Inflammatory macrophage (primary cell): ENCODE measurements at places on chromosomes 2 and 18.

GRCh38 chr2:10655074-10655473 is 34.7 kb downstream of the NOL10 start:
- DNase-seq: no peak

DNA sequence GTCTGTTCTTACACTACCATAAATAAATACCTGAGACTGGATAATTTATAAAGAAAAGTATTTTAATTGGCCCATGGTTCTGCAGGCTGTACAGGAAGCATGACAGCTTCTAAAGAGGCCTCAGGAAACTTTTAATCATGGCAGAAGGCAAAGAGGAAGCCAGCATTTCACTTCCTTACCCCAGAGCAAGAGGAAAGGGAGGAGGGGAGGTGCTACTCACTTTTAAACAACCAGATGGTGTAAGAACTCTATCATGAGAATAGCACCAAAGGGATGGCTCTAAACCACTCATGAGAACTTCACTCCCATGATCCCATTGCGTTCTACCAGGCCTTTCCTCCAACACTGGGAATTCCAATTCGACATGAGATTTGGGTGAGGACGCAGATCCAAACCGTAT is 344.4 kb upstream of the SLC39A10 start:
- peak; percentile 33 for DNase-seq

DNA sequence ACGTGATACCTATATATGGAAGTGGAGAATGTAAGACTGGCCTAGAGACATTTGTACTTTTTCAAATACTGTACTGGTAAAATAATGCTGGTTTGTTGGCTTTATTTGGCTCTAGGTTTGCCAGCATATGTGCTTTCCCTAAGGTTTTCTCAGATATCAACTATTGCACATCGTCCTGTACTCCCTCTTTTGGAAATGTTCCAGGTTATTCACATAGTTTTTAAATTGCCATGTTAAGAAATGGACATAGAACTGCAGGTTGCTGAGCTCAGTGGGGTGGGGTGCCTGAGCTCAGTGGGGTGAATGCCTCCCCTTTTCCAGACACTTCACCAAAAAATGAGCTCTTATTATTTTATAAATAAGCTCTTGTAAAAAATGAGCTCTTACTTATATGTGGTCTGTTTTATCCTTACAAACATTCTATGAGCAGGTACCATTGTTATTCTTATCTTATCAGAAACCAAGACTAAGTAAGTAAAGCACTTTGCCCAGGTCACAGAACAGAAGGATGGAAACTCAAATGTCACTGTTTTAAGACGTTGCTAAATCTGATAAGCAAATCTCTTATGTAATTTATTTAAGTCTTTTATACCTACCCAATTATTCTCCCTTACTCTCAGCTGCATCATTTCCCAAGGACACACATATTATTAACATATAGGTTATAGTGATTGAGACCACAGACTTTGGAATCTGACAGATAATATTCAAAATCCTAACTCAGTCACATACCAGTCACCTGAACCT is 99.0 kb downstream of the CPS1 start:
- DNase-seq: no peak

GRCh38 chr2:125554956-125555355 is 1101.0 kb upstream of the GYPC start:
- DNase-seq: no peak

DNA sequence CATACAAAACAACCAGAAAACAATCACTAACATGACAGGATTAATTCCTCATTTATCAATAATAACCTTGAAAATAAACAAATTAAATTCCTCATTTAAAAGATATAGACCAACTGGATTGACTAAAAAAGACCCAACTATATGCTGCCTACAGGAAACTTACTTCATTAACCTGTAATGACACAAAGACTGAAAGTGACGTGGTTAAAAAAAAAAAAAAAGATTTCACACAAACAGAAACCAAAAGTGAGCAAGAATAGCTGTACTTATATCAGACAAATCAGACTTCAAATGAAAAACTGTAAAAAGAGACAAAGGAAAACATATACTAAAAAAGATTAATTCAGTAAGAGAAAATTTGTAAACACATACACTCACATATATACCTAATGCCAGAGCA is 201.2 kb downstream of the CCDC178 start:
- no peak for DNase-seq

DNA sequence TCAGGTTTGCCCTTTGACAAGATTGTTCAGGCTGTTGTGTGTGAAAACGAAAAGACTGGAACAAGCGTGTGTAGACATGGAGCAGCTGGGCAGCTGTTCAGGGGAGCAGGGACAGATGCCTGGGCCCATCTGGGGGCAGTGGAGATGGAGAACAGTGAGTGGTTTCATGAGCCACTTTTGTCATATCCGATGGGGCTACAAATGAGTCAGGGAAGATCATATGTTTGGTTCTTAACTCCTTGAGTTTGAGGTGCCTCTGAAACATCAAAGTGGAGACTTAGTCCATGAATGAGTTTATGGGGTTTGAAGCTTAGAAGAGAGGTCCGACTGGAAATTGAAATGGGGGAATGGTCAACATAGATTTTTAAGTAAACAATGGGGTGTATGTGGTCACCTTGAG is 9.3 kb upstream of the PLB1 start:
- no peak for DNase-seq

DNA sequence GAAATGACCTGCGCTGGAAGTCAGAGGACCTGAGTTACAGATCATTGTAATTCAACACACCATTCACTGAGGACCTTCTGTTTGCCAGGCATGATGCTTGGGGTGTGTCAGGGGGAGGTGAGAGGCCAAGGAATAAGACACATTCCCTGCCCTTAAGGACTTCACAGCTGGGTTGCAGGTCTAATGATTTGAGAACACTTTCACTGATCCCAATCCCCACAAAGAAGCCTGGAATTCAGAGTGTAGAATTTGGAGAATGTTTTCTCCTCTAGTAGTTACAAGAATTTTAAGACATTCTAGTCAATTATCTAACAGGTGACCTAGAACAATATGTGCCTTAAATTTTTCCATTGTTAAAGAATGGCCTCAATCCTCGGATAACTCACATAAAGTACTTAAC is 322.4 kb downstream of the TNS1 start:
- DNase-seq: no peak

- DNase-seq: no peak
Measured at GRCh38 chr2:232398293-232399034, 8.2 kb upstream of the ALPG start.

DNA sequence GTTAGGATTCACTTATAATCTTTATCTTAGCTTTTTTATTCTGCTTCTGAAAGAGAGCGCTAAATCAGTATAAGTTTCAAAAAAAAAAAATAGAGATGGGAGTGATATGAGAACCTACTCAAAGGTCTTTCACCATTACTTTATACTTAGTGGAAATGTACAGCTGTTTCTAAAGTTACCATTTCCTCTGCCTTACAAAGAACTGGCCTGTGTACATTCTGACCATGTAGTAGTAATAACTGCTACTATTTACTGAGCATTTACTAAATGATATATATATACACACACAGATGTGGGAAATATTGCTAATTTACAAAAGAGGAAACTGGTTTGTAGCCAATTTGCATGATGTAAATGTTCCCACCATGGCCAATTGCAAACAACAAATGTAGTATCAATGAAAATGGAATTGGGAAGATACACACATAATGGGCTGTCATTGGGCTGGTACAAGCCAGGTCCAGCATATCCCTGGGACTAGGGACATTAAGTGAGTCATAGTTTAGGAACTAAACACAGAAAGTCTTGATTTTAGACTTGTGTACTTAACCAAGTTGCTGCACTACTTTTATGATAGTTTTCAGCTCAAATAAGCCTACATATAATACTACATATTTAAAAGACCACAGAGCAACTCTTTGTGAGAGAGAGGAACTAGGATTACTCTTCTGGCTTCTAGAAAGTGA is 67.1 kb downstream of the DYNC1I2 start:
- DNase-seq: no peak

GRCh38 chr2:56185582-56186046 is 1.8 kb downstream of the CCDC85A start:
- peak; percentile 7 for DNase-seq

DNA sequence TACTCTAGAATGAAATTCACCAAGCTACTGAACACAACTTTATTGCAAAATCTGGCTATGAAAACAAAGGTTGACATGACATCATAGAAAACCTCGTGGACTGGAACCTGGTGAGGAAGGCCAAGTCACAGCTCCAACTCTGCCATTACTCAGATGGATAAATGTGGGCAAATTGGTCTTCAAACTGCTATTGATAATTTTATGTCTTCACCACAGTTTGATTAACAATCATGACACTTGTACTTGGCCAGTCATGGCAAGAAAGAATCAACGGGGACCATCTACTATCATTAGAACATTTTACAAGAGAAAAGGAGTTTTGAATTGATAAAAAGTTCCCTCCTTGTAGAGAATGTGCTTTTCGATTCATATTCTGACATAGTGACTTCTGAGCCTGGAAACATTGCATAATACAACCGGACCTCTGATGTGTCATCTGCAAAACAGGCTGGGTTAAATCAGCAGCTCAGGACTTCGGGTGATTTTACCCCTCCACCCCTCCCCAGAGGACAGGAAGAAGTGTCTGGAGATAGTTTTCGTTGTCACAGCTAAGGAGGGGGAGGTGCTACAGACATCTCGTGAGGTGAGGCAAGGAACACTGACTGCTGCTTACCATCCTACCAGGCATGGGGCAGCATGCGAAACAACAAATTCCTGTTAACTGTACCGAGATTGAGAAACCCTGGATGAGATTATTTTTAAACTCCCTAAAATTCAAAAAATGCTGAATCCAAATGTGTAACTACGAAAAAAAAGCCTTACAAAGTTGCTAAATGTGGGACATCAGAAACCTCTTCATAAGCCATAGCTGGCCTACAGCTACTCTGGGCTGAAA is 8.4 kb downstream of the L3MBTL4 start:
- DNase-seq: peak; percentile 84

DNA sequence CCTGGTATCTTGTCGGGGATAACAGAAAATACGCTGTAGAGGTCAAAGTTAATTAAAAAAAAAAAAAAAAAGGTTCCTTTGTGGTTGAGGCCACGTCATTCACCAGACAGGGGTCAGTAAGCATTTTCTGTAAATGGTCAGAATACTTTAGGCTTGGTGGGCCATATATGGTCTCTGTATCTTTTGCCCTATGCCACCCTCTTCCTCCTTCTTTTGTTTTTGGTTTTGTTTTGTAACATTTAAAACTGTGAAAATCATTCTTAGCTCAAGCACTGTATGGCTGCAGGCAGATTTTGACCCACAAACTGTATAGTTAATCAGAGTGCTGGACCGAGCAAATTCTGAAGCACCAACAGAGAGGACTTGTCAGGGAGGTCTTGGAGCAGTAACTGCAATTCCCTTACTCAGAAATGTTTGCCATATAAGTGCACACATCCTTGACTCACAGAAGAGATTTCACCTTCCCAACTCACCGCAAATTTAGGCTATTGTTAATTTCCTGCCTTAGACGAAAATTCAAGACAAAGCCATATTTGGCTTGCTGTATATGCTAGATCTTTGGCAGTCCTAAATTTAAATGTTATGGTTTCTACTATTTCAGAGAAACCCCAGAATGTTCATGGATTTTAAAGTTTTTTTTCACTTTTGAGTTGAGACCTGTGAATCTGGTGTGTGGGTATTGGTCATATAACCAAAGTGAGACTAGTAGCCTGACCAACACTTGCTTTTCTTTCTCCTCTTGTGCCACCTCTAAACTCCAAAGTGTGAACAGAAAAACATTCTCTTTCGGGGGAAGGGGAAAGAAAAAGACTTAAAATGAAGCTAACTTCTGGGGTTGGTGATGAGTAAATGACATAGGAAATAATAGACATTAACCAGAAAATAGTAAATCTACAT is 65.4 kb downstream of the DOCK10 start:
- no peak for DNase-seq

- DNase-seq: peak; percentile 41
Measured at GRCh38 chr2:176653479-176654443, 384.5 kb downstream of the MTX2 start.

- no peak for DNase-seq
Measured at GRCh38 chr2:71833855-71834560, 313.7 kb downstream of the CYP26B1 start.

GRCh38 chr2:24986372-24986771 is 14.6 kb upstream of the DNAJC27 start:
- no peak for DNase-seq

GRCh38 chr2:105868060-105868459 is 123.3 kb downstream of the NCK2 start:
- peak; percentile 60 for DNase-seq

DNA sequence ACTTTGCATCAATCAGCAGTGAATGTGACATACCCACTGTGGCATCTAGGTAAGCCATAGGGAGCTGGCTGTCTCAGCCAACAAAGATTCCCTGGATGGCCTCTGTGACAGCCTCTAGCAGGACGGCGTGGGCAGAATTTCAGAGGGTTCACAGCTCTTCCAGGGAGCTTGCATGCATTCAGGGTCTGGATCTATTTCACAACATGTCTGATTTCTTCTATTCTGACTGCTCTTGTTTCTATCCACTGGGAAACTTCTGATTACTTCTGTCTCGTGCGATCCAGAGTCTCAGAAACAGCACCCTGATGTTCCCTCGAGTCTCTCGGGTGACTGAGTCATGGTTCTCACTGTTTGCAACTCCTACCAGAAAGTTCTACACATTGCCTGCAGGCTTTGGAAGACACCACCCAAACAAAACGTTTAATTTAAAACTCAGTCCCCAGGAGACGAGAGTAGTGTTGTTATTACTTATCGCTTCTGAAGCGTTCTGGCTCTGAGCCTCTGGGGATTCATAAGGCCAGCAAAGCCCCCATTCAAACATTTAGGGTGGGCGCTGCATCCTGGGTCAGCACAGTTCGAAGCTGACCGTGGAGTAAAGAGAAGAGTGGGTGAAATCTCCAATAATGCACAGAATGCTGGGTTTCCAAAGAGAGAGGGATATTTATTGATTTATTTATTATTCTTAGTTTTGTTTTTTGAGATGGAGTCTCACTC is 41.9 kb upstream of the ODC1 start:
- no peak for DNase-seq

- DNase-seq: no peak
Measured at GRCh38 chr18:9803063-9803697, 82.6 kb upstream of the TXNDC2 start.

DNA sequence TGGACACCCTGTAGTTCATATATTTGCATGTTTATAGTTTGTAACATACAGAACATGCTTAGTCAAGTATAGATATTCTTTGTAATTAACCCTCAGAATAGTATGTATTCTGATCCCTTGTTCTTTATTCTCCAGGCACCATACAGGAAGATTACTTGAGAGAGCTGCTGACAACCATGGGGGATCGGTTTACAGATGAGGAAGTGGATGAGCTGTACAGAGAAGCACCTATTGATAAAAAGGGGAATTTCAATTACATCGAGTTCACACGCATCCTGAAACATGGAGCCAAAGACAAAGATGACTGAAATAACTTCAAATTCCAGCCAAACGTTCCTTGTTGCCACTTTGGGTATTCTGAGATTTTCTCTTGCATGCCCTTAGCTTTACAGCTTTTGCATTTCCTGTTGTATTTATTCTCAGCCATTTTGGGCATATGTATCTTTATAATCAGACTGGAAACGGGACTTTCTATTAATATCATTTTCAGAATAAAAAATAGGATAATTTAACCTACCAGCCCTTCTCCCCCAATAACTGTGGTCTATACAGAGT is 6.2 kb upstream of the MYL12B start:
- DNase-seq: no peak

GRCh38 chr2:197261808-197262226 is 48.8 kb downstream of the ANKRD44 start:
- DNase-seq: peak; percentile 28
